NCI-H1417 (cell line): ENCODE measurements at places on chromosomes 11 and 22.
A peak's percentile ranks its signal among the peaks of the same experiment; 100 is the strongest.

- peak; percentile 66 for DNase-seq
Observed at GRCh38 chr11:120752668-120753067, 241.1 kb downstream of the GRIK4 start.

DNA sequence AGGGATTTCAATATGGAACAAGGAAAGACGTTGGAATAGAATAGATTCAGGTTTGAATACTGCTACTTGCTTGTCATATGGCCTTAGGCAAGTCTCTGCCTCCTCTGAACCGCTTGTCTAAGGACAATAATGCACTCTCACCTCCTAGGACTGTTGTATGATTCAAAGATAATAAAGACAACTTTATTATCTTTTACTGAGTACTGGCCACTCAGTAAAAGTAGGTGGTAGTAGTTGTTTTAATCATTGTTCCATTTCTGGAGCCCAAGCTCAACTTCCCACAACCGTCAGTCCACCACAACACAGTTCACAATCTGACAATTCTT is 134.2 kb downstream of the ME3 start:
- no peak for DNase-seq

DNA sequence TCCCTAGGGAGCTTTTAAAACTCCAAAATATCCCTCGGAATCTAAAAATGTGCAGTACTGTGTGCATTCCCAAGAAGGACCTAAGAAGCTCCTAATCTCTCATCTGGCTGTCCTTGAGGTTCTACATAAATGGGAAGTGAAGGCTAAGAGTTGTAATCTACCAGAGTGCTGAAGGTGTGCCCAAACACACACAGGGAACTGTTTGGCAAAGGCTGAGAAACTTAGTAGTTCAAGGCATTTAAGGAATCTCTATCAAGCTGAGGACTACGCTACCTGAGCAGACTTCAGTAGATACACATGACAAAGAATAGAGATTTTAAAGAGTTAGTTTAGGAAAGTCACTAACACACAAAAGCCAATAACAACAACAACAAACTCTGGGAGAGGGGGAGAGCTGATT is 71.1 kb downstream of the TTC28 start:
- no peak for DNase-seq

DNA sequence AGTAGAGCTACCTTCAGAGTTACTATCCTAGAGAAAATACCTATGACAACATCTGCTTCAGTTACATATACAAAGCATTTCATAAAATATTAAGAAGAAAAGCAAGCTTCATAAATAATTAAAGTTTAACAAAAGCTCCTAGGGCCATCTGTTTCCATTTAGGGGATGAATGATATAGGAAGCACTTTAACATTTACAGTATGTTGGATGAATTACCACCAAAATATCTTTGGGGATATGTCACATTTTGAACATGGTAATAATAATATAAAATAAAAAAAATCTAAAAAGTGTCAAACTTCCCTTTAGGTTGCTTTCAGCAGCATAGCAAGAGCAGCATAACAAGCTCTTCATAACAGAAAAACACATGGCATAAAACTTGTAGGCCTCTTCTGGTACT is 104.6 kb downstream of the ATG16L2 start:
- DNase-seq: no peak

DNA sequence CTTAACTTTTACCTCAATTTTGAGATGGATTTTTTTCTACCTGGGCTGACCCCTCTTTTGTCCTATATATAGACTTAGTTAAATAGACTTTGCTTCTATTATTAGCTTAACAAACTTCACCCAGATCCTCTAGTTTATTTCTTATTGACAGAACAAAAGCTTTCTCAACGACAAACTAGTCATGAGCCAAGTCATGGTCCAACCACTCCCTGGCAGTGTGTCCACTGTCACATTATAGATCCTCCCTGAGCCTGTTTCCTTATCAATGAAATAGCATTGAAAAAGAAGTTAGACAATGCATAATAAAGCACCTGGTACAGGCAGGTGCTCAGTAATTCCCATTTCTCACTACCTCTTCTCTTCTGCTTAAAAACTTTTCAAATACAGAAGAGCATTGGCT is 155.1 kb downstream of the SPON1 start:
- peak; percentile 69 for DNase-seq

DNA sequence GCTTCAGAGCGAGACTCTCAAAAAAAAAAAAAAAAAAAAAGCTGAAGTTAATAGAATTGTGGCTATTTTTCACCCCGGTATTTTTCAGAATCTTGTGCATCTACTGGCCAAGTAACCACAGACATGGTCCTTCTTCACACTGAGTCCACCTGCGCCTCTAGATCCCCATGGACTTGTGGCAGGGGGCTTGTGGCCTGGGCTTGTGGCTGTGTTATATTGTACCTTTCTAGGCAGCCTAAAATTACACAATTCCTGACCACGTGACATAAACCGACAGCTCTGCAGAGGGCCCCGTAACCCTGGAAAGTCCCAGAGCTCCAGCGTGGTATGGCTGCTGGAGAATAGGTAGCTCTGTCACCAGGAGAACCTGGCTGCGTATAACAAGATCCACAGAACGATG is 10.9 kb upstream of the NAALADL1 start:
- no peak for DNase-seq
